ENCODE measurements at places on chromosomes 6 and 20. TPM values are rescaled to one million over a fixed set of nuclear protein-coding genes. Genes with fewer than 3 reads are reported as not detected.

The DEF6 gene
- 1.4 TPM for total RNA-seq

The RAB32 gene
- total RNA-seq, result 18.6 TPM

The RUNX2 gene
- total RNA-seq, result 0.85 TPM

The SNX21 gene
- 43.5 TPM for total RNA-seq

DNA sequence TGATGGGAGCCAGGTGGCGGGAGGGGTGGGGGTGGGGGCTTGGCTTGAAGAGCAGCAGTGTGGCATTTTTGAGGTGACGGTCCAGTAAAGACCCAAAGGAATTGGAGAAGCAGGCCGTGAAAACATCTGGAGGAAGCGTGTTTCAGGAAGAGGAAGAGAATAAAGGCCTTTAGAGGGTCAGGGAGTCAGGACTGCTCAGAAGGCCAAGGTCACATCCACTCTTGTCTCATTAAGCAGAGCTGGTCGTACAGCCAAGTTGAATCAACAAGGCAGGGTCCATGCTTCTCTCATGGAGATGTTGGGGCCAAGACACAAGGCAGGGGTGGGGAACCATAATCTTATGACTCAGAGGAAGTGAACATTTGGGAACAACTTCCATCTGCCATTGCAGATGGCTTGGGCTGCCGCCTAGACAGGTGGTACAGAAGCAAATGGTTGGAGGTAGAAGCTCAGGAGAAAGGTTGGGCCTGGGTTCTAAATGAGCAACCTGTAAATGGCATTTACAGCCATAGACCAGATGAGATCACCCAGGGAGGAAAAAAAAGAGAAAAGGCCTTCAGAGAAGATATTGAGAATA, 179.6 kb downstream of the TTLL2 start:
- DNase-seq, result no peak

- no peak for DNase-seq
Observed at GRCh38 chr20:64146936-64147477, 17.2 kb upstream of the MYT1 start.

GRCh38 chr6:138160329-138161087, 1.2 kb upstream of the ARFGEF3 start:
- DNase-seq, result no peak

GRCh38 chr6:75581231-75581630, 20.4 kb upstream of the SENP6 start:
- DNase-seq, result no peak

- DNase-seq, result no peak
Observed at GRCh38 chr6:97160280-97160679, 122.7 kb downstream of the MMS22L start.

DNA sequence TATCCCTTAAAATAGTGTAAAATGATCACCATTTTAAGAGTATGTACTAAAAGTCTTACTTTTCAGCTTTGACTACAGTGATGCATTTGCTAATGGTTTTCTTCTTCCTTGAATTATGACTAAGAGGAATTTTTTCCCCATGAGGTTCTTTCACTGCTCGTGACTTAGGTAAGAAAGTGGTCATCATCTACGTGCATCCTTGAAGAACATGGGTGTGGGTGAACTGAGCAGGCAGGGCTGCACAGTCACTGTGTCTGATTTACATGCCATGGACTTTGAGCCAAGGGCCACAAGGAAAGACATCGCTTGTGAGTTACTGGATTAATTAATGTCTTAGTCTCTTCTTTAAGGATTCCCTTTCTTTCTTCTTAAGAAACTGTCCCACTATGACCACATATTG, 33.3 kb downstream of the NQO2 start:
- DNase-seq, result no peak

DNA sequence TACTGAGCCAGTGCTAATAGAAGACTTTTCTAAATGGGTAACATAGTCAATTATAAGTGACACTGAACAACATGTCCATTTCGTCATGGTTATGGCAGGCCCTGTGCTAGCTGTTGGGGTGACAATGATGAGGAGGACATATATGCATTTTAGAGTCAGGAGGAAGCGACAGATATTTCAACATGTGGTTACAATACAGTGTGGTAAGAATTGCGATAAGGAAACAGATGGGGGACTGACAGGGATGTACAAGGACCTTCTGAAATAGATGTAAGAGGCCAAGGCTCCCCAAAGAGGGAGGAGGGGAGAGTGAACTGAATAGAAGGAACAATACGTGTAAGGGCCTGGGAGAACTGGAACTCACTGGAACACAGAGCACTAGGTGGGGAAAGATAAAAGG, 11.7 kb downstream of the MMP24 start:
- no peak for DNase-seq
